Hippocampal formation (tissue), 2 donors: ENCODE measurements at places on chromosomes 7 and 10.

- no peak for DNase-seq
Measured at GRCh38 chr7:12884856-12885440, 197.5 kb downstream of the ARL4A start.

DNA sequence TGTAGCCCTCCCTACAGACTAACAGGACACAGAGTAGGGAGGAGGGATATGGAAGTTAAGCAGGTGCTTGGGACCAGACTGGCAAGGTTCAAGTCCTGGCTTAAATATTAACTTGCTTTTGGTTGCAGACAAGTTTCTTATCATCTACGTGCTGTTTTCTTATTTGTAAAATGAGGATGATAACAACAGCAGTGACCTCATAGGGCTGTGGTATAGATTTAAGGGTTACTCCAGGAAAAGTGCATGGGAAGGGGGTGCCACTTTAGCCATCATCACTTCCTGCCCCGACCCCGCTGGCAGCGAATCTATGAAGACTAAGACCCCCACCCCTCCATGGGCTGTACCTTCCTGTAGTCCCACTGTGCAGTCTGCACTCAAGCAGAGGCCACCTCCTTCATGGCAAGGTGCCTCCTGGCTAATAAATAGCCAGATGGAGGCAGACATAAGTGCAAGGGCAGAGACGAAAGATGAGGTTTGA is 250.2 kb downstream of the COBL start:
- DNase-seq: no peak

GRCh38 chr10:118171861-118172260 is 125.1 kb upstream of the RAB11FIP2 start:
- no peak for DNase-seq

GRCh38 chr10:125003146-125003900 is 61.4 kb downstream of the ZRANB1 start:
- no peak for DNase-seq

DNA sequence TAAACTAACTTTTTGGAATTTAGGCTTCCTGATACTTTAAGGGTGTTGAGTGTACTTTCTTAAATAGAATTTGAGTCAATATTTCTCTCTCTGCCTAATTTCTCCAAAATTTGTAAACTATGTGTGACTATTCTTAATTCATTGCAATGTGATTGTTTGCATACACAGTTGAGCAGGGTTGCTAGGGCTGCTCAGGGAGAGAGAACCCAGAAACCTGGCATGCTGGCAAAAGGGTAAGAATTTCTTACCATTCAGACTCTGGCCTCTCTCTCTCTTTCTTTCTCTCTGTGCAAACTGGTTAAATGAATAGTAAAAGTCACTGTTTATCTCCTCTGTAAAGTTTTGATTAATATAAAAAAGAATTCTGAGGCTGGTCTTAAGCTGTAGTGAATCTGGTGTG is 51.0 kb upstream of the NAMPT start:
- no peak for DNase-seq

GRCh38 chr7:151382079-151382885 is 27.6 kb downstream of the WDR86 start:
- DNase-seq: no peak

DNA sequence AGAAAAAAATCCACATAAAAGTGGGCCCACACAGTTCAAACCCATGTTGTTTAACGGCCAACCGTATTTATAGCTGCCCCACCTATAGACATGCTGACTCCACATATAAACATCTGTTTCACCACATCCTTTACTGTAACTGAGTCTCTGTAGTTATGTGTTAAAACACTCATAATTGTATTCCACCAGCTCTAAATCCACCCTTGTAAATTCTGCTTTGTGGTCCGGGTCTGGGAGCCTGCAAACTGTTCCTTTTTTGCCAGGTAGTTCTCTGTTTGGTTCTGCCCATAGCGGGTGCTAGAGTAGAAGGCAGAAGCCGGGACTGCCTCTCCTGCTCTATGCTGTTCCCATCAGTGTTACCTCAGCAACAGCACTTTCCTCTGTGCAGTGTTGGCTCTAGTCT is 20.2 kb upstream of the FHIP2A start:
- DNase-seq: no peak

GRCh38 chr10:101114646-101115045 is 16.5 kb upstream of the TLX1 start:
- DNase-seq: no peak

GRCh38 chr10:5827841-5828240 is 14.6 kb upstream of the GDI2 start:
- no peak for DNase-seq

DNA sequence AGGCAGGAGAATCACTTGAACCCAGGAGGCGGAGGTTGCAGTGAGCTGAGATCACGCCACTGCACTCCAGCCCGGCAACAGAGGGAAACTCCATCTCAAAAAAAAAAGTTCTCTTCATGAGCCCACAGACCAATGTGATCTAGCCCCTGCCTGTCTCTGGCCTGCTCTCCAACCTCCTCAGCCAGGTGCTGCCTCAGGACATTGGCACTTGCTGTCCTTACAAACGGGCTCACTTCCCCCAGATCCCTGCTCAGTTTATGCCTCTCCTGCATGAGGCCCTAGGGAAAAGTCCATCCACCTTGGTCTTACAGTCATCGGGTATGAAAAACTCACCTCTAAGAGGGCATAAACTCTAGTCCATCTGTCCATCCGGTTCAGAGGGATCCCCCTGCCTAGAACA is 32.5 kb downstream of the TNS3 start:
- DNase-seq: no peak

DNA sequence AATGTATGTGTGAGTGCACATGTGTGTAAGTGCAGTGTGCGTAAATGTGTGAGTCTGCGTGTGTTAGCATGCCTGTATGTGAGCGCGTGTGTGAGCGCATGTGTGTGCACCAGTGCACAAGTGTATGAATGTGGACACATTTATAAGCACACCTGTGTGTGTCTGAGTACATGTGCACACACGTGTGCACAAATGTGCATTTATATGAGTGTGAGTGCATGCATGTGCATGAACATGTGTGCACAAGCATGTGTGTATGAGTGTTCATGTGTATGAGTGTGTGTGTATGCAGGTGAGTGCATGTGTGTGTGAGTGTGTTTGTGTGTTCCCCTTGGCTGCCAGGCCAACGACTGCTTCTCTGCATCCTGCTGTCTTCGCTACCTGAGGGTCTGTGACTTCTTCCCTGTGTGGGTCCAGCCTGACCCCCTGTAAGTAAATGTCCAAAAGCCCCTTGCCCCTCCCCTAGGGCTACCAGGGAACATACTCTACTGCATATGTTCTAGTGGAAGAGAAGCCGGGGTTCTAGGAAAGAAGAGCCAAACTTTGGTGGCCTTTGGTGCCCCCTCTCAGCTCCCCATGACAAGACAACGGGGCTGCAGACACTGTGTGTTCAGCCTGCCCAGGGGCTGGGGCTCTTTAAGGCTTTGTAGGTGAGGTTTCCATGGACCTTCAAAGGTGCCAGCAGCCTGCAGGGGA is 17.0 kb downstream of the GOLGA7B start:
- DNase-seq: no peak

DNA sequence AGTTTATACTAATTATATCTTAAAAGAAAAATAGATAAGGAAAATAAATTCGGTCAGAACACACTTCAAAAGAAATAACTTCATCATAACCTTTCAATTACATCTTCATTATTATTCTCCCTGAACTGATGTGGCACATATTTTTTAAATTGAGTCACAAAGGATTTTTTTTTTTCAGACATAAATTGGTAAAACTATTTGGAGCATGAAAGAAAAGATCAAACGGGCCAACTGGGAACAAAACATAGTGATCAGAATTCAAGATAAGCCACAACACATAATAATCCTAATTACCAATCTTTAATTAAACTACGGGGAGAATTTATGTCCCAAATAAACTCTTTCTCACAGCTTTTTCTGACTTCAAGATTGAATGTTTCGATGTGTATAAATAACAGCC is 258.2 kb upstream of the MAGI2 start:
- DNase-seq: no peak

GRCh38 chr7:156120552-156120951 is 308.3 kb upstream of the SHH start:
- DNase-seq: no peak

- DNase-seq: no peak
Measured at GRCh38 chr7:132045481-132045980, 489.1 kb upstream of the PODXL start.

- no peak for DNase-seq
Measured at GRCh38 chr7:131390275-131390674, 62.6 kb downstream of the MKLN1 start.

DNA sequence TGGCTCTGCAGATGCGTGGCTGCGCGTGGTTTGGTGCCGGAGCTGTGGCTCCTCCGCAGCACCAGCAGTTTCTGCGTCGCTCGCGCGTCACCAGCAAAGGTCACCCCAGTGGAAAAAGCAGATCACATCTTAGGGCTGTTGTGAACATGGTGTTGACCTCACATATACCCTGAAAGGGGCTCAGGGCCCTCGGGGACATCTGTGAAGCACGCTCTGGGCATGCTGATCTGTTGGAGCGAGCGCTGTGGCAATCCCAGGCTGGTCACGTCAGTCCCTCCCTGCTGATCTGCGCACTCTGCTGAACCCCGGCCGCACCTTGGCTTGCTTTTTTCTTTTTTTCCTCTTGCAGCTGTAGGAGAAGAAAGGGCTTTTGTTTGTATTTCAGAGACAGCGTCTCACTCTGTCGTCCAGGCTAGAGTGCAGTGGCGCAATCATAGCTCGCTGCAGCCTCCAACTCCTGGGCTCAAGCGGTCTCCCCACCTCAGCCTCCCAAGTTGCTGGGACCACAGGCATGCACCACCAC is 33.3 kb upstream of the AP5Z1 start:
- DNase-seq: peak; percentile 37

DNA sequence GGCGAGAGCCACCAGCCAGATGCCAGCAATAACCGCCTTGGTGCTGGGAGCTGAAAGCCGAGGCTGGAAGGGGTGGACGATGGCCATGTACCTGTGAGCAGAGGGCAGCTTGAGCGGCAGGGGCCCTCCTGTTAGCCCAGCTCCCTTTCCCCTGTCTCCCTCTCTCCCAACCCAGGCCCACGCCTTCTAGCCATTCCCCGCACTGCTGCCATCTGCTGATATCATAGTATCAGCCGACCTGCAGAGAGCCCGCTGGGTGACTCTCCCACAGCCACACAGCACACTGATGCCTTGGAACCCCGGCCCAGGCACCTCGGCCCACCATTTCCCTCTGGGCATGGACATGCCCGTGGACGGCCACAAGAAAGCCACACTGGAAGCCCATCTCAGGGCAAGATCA is 1.7 kb downstream of the TACR2 start:
- DNase-seq: no peak

GRCh38 chr7:5797716-5798115 is 16.3 kb upstream of the RNF216 start:
- no peak for DNase-seq

GRCh38 chr7:113015034-113015645 is 71.5 kb downstream of the GPR85 start:
- DNase-seq: peak; percentile 3

GRCh38 chr7:151708610-151709009 is 168.3 kb downstream of the PRKAG2 start:
- DNase-seq: no peak

- no peak for DNase-seq
Measured at GRCh38 chr7:100894860-100895700, 608 bp downstream of the ACHE start.

GRCh38 chr7:128415217-128415785 is 5.5 kb upstream of the IMPDH1 start:
- no peak for DNase-seq

DNA sequence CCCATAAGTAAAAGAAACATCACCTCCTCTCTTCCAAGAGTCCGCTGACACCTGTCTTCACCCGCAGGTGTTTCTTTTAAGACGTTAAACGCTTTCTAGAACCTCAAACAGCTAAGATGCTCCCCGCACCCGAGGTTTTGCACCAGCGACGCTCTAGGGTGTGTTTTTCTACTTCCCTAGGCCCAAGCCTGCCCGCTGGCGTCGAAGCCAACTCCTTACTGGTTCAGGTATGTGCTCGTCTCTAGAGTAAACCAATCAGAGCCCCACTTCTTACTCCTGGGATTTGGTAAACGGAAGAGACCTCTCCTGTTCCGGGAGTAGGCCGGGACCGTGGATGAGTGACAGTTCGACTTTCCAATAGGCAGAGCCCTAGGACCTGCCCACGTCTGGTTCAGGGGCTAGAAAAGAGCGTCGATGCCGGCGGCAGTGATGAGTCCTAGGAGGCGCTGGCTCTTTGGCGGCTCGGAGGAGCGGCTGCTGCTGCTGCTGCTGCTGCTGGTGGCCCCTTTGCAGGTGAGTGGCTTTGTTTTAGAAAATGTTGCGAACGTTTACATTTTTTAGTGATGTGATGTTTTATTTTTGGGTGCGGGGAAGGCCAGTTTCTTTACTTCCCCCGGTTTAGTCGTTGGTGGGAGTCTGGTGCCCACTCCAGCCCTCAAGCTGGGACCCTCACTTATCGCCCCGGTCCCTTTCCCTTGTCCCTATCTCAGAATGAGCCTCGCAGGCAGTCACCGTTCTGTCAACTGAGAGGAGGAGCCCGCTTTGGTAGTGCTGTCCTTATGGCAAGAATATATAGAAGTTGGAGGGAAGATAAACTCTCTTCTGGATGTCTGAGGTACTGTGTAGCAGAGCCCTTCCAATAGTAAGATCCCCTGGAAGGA is at the start of gene BPGM:
Gene BPGM (plus strand): TSS at position 429 of the 881 bp plus-strand sequence. CDS start 14,655 bp downstream, outside the sequence.
- DNase-seq: peak; percentile 100

- no peak for DNase-seq
Measured at GRCh38 chr7:120729245-120729644, 128.7 kb downstream of the TSPAN12 start.

DNA sequence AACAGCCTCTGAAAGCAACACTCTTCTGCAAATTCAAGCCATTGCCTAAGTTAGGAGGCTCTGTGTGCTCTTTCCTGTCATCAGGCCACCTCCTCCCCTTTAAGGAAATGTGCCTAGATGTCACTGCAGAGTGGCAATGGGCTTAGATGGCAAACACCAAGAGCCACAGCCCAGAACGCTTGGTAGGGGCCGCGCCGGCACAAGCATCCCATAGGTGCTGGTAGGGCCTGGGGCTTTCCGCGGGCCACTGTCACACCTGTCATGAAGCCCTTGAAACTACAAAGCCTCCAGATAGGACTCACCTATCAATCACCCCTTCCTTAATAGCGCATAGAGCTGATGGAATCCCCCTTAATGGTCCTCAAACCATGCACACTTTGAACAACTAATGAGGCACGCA is 299.9 kb downstream of the GRID1 start:
- no peak for DNase-seq

DNA sequence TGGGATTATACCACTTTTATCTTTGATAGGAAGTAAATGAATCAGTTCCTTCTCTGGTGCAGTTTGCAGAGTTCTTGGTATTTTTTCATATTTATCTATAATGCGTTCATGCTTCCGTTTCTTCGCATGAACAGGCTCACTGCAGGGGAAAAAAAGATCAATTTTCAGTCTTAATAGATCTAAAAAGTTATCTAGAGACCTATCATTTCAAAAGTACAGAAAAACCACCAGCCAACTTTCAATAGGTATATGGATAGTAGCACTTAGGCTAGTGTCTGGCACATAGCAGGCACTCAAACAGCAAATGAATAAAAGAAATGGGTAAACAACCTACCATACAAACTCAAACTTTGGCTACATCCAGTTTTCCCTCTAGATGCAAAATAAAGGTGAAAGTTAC is 5.5 kb downstream of the NOC3L start:
- no peak for DNase-seq

- DNase-seq: peak; percentile 60
Measured at GRCh38 chr7:37031571-37032257, 307.4 kb upstream of the AOAH start.

GRCh38 chr7:132162556-132163144 is 413.6 kb downstream of the PLXNA4 start:
- DNase-seq: no peak

- DNase-seq: no peak
Measured at GRCh38 chr7:53470336-53470970, 435.0 kb downstream of the POM121L12 start.

GRCh38 chr10:84524435-84524834 is 196.0 kb downstream of the CCSER2 start:
- DNase-seq: no peak

- DNase-seq: no peak
Measured at GRCh38 chr7:46071601-46072000, 150.5 kb upstream of the IGFBP3 start.
